ENCODE measurements at places on chromosomes 12 and 14. TPM values are rescaled to one million over a fixed set of nuclear protein-coding genes. Genes with fewer than 3 reads are reported as not detected.

CIROP gene
- not detected for total RNA-seq

GPX2 gene
- total RNA-seq = not detected

DNA sequence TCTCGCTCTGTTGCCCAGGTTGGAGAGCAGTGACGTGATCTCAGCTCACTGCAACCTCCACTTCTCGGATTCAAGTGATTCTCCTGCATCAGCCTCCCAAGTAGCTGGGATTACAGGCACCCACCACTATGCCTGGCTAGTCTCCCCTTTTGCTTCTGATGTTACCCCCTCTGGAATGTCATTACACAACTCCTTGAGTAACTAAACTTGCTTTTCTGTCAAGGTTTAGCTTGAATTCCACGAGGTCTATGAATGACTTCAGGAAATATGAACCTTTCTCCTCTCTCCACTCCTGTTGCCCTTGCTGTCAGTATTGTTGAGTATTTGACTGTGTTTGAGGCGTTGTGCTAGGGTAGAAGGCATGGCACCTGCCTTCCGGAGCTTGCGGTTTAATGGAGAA, 16.8 kb upstream of the RTRAF start:
- no peaks in the 10 kb centered on the region for H3K36me3 ChIP-seq
- no peak overlapping the region for H3K4me3 ChIP-seq
- no peaks in the 10 kb centered on the region for H3K4me1 ChIP-seq
- no peak for DNase-seq

IL26 gene
- total RNA-seq = not detected

DNA sequence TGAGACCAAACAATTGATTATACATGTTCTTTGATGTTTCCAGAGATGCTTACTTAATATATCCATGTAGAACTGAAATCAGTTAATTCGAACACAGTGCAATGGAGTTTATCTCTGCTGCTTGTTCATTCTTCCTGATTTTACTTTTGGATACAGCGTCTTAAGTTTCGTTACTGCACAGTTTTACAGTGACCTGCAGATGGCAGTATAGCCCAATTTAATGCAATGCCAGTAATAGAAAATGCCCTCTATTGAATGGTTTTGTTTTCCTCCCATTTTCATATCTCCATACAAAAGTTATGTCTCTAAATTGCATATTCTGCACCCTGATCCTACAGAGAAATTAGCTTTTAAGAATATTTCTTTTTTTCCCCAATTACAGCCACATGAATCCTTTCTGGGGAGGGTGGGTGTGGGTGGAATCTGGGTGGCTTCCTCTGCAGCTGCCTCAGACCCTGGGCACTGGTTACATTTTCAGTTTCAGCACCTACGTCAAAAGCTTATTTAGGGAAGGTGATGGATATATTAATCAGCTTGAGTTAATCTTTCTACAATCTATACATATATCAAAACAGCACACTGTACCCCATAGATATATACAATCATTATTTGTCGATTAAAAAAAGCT, 101.1 kb upstream of the DCD start:
- H3K4me3 ChIP-seq = no peak overlapping the region
- DNase-seq = peak; percentile 72
- no peaks in the 10 kb centered on the region for H3K27me3 ChIP-seq
- H3K27ac ChIP-seq = no peak overlapping the region
- H3K36me3 ChIP-seq = no peaks in the 10 kb centered on the region

DNA sequence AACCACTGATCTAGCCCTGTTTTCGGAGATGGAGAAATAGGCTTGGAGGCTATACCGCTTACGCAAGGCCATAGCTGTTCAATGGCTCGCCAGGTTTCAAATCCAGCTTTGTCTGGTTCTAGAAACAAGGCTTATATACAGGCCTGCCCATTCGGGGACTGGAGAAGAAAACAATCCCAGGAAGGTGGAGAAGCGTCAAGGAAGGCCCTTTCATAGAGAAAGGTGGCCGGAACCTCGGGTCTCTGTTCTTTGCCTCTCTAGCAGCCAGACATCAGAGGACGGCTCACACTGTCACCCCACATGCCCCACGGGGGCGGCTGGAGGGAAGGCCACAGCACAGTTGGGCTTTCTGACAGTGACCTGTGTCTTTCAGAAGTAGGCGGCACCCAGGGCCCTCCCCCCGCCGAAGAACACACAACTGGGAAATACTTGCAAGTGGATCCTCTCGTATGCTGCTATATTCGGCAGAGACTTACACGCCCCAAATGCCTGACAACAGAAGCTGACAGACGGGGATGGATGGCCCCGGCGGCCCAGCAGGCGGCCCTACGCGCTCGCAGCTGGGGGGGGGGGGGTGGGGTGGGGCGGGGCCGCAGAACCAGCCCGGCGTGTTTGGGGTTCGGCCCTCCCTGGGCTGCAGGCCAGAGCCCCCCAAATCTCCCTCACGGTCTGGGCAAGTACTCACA, 4.5 kb upstream of the SETD1B start:
- no peaks in the 10 kb centered on the region for H3K27me3 ChIP-seq
- H3K4me3 ChIP-seq = peak overlapping the region; percentile 64
- peak overlapping the region; percentile 91 for H3K27ac ChIP-seq
- no peak for DNase-seq
- peaks cover 3% of the 10 kb centered on the region for H3K36me3 ChIP-seq
- peaks cover 41% of the 10 kb centered on the region for H3K4me1 ChIP-seq

- no peak overlapping the region for H3K4me3 ChIP-seq
- H3K36me3 ChIP-seq = no peaks in the 10 kb centered on the region
- no peak for DNase-seq
- no peaks in the 10 kb centered on the region for H3K27me3 ChIP-seq
Observed at GRCh38 chr12:120539303-120539702, 5.1 kb downstream of the RNF10 start.

SPX gene
- 0.39 TPM for total RNA-seq

All from B cell (primary cell).